GM18507 (cell line): ENCODE measurements at places on chromosomes 7 and 10.

DNA sequence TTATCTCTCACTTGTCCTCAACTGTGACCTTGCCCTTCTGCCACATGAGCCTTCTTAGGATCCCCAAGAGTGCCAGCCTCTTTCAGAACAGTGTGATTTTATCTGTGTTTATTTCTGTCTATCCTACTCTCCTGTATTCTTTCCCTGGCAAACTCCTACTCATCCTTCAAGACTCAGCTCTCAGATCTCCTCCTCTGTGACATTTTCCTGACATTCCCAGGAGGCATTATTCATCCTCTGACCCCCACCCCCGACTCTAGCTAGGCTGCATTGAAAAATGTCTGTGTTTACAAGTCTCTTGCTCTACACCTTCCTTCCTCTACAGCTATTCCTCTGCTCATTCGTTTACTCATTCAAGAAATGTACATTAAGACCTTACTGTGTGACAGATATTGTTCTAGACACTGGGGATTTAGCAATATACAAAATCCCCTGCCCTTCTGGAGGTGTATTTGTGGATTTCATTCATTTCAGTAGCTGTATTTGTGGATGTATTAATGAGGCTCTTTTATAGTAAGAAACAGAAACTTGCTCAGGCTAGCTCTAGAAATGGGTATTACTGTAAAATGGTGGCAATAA, 61.4 kb upstream of the COMTD1 start:
- no peak for DNase-seq

DNA sequence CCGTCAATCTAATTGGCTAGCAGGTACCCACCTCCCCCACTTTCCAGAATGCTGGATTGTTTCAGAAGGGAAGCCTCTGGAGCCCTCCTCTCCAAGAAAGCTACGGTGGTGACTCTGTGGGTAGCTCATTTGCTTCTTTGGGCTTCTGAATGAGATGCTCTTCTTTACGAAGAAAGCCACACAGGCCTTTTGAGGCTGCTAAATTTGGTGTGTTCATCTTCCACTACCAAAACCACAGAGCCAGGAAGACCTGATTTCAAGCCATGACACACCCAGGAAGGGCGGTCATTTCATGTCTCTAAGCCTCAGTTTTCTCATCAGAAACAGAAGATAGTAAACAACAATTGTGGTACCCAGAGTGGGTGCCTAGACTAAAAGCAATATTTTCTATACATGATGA, 901.2 kb downstream of the KCNMA1 start:
- no peak for DNase-seq

DNA sequence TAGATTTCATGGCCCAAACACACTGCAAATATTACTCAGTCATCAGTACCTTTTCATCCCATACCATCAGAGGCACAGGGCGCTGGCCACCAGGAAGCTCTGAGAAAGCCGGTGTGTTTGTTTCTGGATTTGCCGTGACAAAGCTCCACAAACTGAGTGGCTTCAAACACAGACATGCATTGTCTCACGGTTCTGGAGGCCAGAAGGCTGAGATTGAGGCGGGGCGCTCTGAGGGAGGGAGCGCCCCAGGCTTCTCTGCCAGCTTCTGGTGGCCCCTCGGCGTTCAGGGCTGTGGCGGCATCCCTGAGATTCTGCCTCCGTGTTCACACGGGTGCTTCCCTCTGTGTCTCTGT, 3.7 kb upstream of the TTYH3 start:
- DNase-seq: no peak

DNA sequence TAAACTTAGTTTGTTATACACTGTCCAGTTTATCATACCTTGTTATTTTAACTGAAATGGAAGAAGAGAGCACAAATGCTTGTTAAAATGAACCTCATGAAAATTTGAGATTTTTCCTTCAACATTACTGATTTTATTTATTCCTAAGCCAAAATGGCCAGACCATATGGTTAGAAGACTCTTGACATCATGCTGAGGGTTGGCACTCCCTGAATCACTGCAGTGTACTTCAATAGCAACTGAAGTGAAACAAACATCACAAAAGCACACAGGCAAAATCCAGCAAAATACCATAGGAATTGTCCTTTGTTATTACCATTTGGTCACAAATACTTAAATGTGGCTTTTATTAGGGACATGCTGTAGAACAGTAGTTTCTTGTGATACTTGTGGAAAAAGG, 347.8 kb downstream of the NXPH1 start:
- no peak for DNase-seq

GRCh38 chr10:97154781-97155180, 31.0 kb downstream of the SLIT1 start:
- DNase-seq: no peak

DNA sequence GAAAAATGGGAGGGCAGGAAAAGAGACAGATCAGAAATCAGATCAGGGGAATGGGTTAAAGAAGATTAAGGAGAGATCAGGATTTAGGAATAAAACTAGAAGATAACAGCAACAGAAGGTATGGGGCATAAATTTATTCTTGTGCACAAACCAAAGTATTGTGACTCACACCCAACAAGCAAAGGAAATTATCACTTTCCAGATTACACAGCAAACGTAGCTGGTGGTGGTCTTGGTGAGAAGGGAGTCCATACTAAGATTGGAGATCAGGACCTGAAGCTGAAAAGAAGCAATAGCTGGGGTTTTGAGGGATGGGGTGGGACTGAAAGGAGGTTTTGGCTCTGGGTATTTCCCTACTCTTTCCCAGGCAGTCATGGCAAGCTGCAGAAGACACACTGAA, 3.5 kb upstream of the MYOZ1 start:
- no peak for DNase-seq

- no peak for DNase-seq
These were observed 63.9 kb downstream of the STK17A start for GRCh38 chr7:43646603-43647338.

DNA sequence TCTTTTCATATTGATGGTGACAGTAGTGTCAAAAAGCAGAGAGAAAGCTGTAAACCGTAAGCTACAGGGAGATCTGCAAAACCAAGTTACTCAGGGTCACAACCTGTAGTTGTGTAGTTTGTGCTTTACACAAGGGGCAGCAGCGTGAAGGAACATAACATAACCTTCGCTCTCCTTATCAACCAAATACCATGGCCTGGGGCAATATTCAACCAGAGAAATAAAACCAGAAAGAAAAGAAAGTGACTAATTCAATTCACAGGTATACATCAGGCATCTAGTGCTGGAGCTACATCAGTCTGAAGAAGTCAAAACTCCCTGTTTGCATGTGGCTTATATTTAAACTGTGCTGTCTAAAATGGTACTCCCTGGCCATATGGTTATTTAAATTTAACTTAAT, 224.3 kb downstream of the TWIST1 start:
- no peak for DNase-seq

DNA sequence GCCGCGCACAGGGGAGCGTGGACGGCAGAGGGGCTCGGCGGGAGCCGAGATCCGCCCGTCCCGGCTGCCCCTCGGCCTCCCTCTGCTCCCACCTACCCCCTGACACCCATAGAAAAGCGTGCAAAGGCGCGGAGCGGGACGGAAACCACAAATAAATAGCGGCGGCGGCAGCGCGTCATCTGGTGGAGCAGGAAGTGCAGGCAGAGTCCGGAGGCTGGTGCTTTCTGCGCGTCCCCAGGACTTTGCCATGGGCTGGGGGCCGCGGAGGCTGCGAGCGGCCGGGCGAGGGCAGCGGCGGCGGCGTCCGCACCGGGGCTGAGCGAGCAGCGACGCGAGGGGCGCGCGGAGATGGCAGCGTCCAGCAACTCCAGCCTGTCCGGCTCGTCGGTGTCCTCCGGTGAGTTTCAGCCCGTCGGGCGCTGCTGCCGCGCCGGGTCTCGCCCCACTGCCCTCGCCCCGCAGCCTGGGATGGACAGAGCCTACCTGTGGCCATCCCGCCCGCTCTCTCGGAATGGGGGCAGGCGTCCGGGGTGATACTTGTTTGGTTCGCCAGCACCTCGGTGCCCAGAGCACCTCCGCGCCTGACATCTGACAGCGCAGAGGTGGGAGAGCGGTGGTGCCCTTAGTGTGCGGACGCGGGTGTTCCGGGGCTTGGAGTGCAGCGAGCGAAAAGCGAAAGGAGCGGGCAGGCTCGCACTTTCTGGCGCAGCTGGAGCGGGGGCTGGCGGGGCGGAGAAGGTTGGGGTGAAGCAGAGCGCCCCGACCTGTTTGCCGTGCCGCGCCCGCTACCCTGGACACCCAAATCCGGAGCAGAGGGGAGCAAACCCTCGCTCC, at the start of gene CHN2:
Gene CHN2, plus strand, starts transcription at position 182 of the 834 bp plus-strand sequence.
- DNase-seq: no peak

GRCh38 chr10:116952729-116953128, 52.3 kb downstream of the SHTN1 start:
- DNase-seq: no peak

DNA sequence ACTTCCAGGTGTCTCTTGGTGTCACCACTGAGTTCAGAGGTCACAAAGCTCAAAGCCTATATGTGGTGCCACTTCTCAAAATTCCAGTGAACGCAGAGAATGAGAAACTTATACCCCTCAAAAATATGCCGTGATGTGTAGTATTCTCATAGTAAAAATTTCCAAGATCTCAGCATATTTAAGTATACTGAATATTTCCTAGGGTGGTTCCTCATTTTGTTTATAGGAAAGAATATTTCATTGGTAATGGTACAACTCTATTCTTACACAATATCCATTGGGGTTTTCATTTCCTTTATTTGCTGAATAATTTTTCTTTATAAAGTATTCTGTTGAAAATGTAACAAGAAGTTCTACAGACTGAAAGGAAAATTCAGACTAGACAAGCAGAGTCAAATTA, 58.9 kb upstream of the ADO start:
- DNase-seq: no peak

GRCh38 chr7:10707519-10707918, 266.2 kb upstream of the PHF14 start:
- DNase-seq: no peak

GRCh38 chr10:113550365-113550764, 2.5 kb upstream of the HABP2 start:
- no peak for DNase-seq

DNA sequence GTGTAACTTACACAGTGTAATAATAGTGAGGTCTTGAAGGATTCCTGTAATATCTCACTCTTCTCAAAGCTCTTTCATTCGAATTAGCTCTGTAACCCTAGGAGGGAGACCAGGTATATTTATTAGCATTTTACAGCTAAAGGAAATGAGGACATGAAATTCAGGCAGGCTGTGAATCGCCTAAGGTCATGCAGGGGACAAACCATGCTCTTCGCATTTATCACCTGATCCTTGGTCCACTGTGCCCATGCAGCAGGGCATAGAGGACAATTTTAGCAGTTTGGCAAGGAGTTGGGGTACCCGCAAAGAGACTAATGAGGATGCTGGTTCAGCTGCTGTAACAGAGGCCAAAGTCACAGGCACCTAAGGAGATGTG, 14.8 kb upstream of the LAMB1 start:
- DNase-seq: no peak

DNA sequence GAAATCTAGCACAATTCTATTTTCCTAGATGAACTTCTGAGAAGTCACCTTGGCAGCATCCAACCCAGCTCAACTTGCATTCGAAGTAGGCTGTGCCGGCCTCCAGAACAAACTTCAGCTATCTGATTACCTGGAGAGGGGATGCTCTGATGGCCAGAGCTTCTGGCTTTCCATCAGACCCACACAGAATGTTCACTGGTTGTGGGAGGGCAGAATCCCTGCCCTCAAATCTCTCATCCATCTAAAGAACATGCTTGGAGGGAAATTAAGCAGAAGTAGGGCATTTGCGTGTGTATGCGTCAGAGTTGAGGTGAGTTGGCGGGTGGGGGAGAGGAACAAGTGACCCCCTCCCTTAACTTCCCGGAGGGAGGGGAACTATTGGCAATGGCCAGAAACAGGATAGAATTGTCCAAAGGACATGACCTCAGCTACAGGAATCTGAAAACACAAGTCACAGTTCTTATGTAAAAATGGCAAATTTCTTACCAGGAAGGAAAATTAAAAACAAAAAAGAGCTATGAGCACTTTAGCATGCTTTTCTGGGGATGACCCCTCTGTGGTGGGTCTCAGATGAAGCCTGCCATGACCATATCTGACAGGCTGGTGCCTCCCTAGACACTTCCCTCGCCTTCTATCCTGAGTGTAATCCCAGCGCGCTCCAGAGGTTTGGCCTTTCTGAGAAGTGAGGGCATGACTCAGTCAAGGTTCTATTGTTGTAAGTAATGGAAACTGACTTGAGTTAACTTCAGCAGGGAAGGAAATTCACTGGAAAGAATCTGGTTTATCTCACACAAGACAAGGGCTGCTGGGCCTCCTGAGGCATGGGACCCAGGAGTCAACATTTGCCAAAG, 278.8 kb downstream of the RPS24 start:
- DNase-seq: no peak

DNA sequence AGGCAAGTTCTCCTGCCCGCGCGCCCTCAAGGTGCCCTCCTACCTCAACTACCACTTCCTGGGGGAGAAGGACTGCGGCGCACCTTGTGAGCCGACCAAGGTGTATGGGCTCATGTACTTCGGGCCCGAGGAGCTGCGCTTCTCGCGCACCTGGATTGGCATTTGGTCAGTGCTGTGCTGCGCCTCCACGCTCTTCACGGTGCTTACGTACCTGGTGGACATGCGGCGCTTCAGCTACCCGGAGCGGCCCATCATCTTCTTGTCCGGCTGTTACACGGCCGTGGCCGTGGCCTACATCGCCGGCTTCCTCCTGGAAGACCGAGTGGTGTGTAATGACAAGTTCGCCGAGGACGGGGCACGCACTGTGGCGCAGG, 1.4 kb downstream of the FZD1 start:
- DNase-seq: no peak

DNA sequence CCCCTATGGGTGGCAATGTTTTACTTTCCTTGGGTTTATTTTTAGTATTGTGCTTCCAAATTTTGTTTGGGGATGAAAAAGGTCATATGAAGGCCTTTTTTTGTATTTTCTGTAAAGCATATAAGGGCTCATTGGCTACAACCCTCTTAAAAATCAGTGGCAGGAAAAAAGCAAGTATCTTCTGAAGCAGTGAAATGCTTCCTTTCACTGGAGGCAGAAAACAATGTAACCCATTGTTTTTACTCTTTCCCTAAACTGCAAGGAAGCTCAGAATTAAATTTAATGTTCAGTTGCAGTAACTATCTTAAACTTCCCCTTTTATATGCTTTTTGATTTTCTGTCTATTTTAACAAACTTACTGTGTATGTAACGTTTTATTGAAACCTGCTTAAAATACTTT, 148.7 kb upstream of the LYZL1 start:
- DNase-seq: no peak

DNA sequence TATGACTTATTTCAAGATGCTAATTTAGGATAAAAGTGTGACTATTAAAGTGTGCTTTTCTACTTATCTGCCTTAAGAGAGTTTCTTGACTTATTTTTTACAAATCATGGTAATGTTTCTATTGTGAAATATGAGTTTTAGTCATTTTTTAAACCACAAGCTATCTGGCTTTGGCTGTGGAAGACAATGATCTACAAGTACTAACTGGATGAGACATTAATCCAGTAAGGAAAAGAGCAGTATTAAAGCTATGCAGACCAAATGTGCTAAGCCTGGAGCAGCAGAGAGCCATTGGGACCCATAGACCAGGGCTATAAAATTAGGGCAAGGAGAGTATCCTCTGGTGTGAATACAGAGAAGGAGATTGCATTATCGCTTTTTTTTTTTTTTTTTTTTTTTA, 92.4 kb downstream of the SEMA3A start:
- DNase-seq: no peak
